ENCODE measurements at places on chromosomes 4 and X.

GRCh38 chr4:38872620-38873019, 5.0 kb downstream of the FAM114A1 start:
- no peak for DNase-seq

GRCh38 chr4:182339221-182339641, 96.0 kb downstream of the TENM3 start:
- peak; percentile 27 for DNase-seq

- no peak for DNase-seq
Observed at GRCh38 chr4:25088093-25088952, 57.6 kb upstream of the LGI2 start.

- DNase-seq = no peak
Observed at GRCh38 chrX:28391528-28391927, 195.7 kb upstream of the IL1RAPL1 start.

DNA sequence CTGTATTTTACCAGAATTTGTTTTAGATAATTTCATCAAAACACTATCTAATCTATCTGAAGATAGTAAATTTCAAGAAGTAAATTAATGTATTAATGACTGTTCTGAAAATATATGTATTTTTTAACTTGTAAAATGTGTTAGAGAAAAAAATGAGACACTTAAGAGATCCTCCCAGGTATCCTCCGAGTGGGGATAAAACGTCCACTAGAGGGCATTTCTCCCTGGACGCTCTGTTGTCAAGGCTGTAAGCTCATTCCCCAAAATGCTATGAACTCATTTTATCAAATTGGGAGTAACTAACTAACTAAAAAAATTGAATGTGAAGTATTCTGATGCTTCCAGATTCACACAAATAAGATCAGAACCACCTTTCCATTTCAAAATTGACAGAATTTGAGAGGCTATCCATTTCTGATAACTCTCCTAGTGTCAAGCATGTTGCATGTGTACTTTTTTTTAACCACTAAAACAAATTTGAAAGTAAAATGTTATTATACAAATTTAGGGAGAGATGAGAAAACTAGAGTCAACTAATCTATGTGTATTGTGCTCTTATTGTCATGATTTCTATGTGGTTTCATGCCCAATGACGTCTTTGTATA, 337.3 kb upstream of the HS3ST1 start:
- no peak for DNase-seq

DNA sequence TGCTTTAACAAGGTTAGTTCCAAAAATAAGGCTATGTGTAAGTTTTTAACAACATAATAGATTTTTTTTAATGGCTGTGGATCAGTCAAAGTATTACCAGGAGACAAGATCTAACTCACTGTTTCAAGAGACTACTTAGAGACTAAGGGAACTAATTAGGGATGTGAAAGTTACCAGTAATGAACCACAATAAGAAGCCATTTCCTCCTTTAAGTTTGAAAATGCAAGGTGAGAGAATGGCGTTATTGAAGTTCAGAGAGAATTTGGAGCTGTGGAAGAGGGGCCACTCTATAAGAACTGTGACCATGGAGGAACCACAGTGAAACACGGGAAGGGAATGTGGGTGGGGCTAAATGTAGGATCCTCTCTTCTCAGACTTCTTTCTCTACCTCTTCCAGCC, 624.2 kb downstream of the GLUD2 start:
- no peak for DNase-seq

GRCh38 chr4:84985952-84986351, 19.5 kb upstream of the WDFY3 start:
- DNase-seq = no peak

GRCh38 chrX:21939906-21940305, 603 bp upstream of the SMS start:
- DNase-seq = no peak

DNA sequence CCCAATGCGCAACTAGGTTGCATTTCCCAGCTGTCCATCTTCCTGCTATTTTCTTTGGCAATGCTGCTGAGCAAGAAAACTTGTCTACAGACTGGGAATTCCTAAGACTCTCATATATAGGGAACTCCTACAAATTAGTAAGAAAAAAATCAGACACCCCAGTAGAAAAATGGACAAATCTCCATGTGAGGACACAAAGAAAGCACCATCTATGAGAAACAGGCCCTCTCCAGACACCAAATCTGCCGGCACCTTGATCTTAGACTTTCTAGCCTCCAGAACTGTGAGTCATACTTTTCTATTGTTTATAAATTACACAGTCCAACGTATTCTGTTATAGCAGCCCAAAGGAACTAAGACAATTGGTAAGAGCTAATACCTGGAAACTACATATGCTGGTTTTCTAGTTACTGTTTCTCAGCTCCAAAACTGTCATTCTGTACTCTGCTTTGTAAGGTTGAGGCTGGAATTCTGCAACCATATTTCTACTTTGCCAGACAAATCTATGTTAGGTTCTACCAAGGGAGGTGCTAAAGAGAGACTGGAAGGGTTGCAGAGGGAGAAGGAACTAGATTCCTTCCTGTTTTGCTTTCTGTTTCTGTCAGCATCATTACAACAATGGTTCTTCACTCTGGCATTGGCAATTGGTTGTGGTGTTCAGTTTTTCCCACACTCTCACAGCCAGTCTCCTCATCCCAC, 35.7 kb upstream of the FAM241A start:
- DNase-seq = no peak

DNA sequence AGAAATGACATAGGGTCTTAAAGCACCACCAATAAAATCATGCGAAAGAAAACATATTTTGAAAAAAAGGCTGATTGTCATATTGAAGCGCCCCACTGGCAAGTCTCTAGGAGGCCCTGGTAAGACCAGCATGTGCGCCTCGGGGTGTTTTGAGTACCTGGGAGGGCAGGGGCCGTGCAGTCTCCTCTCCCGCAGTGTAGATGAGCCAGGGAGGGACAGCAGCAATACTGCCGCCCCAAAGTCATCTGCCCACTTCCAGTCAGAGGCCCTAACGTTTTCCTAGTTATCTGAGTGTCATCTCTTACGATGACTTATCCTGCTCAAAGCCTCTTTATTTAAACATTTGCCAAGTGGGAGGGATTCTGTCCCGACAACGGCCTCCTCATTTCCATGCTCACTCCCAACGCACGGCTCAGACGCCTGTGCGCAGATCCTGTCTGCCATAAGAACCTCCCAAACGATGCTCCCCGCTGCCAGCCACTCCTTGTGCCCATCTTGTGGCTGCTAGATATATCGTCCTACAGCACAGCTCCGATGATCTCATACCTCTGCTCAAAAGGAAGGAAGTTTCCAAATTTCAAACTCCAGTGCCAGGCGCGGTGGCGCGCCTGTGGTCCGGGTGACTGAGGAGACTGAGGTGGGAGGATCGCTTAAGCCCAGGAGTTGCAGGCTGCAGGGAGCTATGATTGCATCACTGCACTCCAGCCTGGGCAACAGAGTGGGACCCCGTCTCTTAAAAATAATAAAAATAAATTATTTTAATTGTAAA, 17.2 kb upstream of the SCRG1 start:
- DNase-seq = no peak

DNA sequence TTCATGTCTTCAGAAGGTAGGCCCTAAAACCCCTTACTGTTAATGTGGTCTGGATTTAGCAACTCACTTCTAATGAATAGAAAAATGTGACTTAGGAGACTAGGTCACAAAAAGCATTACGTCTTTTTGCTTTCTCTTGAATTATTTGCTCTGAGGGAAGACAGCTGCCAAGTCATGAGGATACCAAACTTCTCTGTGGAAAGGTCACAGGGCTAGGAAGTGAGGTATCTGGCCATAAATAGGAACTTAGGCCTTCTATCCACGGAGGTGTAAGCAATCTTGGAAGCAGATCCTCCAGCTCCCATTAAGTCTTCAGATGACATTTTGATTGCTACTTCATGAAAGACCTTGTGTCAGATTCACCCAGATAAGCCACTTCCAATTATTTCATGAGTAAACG, 120.6 kb downstream of the JADE1 start:
- no peak for DNase-seq

- no peak for DNase-seq
Observed at GRCh38 chr4:76641758-76642157, 206.7 kb downstream of the SHROOM3 start.

DNA sequence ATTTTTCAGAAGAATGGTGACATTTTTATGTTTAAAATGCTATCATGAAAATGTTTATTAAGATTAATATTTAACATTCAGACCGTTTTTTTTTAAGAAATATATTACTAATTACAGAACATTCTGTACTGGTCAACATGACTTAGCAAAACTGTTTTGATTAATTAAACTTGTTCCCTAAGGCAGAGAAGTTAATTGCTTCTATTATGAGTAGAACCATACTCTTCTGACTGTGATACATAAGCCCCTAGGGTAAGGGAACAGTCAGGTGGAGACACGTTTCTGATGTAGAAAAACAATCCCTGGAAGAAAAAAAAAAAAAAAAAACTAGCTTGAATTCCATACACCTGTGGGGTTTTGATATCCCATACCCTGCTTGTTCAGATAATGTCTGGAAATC, 97.4 kb downstream of the GPM6A start:
- DNase-seq = no peak

GRCh38 chr4:180840142-180840541, 1403.1 kb upstream of the TENM3 start:
- DNase-seq = no peak

DNA sequence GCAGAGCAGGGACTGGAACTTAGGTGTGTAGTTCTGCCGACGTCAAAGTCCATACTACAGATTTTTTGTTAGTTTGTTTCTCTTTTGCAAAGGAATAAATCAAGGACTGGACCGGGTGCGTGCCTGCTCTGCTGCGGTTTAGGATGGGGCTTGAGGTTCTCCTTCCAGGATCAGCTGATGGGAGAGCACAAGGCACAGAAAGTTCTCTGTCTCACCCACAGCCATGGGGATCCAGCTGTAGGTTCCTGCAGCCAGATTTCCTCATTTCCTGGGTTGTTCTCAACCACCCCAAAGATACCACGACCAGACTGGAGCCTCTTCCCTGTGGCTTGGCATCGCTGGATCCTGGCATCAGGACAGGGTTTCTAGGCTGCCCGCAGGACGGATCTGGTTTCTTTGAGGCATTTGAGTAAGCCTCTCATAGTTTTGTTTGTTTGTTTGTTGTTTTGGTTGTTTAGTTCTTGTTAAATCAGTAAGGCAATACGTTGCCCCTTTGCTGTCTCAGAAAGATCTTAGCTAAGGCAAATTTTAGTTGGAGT, 789 bp upstream of the SRPX start:
- DNase-seq = no peak

- no peak for DNase-seq
Observed at GRCh38 chr4:137156807-137157206, 375.5 kb downstream of the PCDH18 start.

DNA sequence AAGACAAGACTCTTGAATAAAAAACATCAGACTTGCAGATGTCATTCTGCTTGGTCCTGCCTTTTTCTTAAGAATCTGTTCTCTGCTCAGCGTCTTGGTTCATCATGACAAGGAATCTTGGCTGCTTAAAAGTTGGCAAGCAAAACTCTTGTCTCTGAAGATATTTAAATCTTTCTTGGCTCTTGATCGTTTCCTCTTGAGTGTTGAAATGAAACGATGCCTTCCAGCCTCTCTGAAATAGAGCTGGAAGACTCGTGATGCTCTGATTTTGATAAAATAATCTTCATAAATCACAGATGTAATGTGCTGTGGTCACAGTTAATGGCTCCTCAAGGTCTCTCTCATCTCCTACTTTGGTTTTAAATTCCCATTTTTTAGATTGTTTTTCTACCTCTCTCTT, 39.9 kb upstream of the TMEM192 start:
- DNase-seq = no peak

- no peak for DNase-seq
Observed at GRCh38 chr4:1241936-1242505, 6.9 kb downstream of the CTBP1 start.

- no peak for DNase-seq
Observed at GRCh38 chr4:87500092-87500462, 29.1 kb downstream of the SPARCL1 start.

- DNase-seq = no peak
Observed at GRCh38 chrX:386768-387575, at the start of gene PPP2R3B. Gene PPP2R3B, minus strand, starts transcription at chrX:386907. Its CDS starts 216 bp downstream, at chrX:386691.

DNA sequence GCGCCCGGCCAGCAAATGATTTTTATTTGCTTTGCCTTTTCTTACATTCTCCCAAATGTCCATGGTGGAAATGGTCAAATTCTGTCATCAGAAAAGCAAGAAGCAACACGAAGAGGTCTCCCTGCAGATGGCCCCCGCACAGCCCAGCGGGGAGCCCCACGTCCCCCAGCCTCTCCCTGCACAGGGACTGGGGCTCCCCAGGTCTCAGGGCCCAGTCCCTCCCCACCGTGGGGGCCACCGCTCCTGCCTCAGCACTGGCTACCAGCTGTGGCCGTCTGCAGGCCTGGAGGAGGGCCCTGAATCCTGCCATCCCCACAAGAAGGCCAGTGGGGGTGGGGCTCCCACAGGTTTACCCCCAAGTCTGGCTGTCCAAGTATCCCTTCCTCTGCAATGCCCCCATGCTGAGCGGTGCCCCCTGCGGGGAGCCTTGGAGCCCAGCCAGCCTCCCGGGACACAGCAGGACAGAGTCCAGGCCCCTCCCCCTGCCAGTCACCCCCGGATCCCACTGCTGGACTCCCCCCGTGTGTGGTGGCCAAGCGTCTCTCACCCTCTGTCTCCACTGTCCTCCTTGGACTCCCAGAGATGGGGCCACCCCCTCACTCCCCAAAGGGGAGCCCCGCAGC, 38.2 kb upstream of the ADRA2C start:
- no peak for DNase-seq

- no peak for DNase-seq
Observed at GRCh38 chr4:186658657-186659056, 65.0 kb downstream of the FAT1 start.

DNA sequence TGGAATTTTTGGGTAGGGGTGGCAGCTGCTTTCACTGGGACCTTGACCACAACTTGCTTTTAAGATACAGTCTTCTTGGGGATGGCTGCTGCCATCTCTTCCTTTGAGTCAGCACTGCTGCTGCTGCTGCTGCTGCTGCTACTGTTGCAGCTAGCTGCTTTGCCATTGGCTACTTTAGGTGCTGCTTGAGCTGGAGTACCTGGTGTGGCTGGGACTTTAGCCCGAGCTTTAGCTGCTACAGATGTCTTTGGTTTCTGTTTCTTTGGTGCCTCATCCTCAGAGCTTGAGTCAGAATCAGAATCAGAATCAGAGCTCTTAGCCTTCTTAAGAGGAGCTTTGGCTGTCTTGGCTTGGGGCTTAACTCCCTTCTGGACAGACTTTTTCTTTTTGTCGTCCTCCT, 52.2 kb downstream of the FAM9B start:
- no peak for DNase-seq

DNA sequence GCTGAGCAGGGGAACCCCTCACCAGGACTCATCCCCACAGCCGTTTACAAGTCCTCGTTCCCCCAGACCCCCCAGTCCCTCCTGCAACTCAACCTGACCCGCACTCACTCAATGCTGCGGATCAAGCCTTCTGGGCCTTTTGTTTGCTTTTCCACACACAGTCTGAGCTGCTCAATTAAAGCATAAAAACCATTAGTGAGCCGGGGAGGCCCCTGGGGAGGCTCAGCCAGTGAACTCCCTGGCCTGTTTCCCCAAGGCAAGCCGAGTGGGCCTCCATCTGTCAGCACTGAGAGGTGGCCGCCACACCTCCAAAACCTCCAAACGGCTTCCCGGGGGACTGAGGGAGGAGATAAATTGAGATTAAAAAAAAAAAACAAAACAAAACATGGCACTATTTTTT, 158.5 kb downstream of the SHOX start:
- no peak for DNase-seq

- DNase-seq = no peak
Observed at GRCh38 chr4:173652283-173652931, 122.4 kb upstream of the HAND2 start.
